M059J (cell line): ENCODE measurements at places on chromosomes 2 and 18. TPM values are rescaled to one million over a fixed set of nuclear protein-coding genes. Genes with fewer than 3 reads are reported as not detected.

The BAZ2B gene
- total RNA-seq: 20.9 and 24.0 TPM in 2 replicates

The INHBB gene
- 0.94 and 0.96 TPM in 2 replicates for total RNA-seq

The ALK gene
- total RNA-seq: 0.37 TPM in 1 of 2 replicates, not detected in the other

The IL36B gene
- not detected in 2 replicates for total RNA-seq

The RNU2-63P gene
- not detected in 2 replicates for total RNA-seq

The TDRD15 gene
- not detected in 2 replicates for total RNA-seq

The TIA1 gene
- 52.4 and 64.5 TPM in 2 replicates for total RNA-seq

The ACYP2 gene
- total RNA-seq: 21.6 and 24.6 TPM in 2 replicates

The GALNT5 gene
- total RNA-seq: 28.8 and 36.1 TPM in 2 replicates

The SELENOI gene
- total RNA-seq: 11.6 and 19.8 TPM in 2 replicates

The MYO1B gene
- 23.5 and 26.2 TPM in 2 replicates for total RNA-seq

The SEPTIN10 gene
- total RNA-seq: 47.0 and 74.5 TPM in 2 replicates

The CHST9 gene
- not detected in 2 replicates for total RNA-seq

The IL37 gene
- 0.30 TPM in 1 of 2 replicates, not detected in the other for total RNA-seq

The RBKS gene
- total RNA-seq: 3.2 and 4.9 TPM in 2 replicates

The PRKAG3 gene
- not detected in 2 replicates for total RNA-seq

The SLC9A2 gene
- 0.05 TPM in 1 of 2 replicates, not detected in the other for total RNA-seq

GRCh38 chr18:46387441-46388131 lies 269.4 kb downstream of the LOXHD1 start:
- DNase-seq: peak; percentile 41

DNA sequence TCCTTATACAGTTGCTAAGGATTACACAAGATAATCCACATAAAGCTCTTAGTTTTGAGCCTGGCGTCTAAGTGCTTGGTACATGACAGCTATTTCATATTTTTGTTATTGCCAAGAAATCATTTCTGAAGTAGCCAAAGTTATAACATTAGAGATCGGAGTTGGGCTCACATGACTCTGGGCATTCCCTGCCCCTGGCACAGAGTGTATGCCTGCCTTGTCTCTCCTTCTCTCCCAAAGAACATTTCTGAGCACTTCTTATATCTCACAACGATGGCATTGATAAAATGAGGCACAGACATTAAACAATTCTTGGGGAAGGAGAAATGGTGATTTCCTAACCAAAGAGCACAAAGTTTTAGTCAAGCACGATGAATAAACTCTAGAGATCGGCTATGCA lies 87.7 kb upstream of the DDX18 start:
- no peak for DNase-seq

GRCh38 chr2:74421221-74421870 lies at the start of the genes C2orf81 and WDR54:
TSS of gene C2orf81 (minus strand) at chr2:74421619. CDS start at chr2:74421560, 59 bp downstream.
TSS of gene WDR54 (plus strand) at chr2:74421730. CDS start at chr2:74422154, 424 bp downstream.
- DNase-seq: peak; percentile 90

GRCh38 chr18:46061387-46061786 lies 10.7 kb downstream of the PSTPIP2 start:
- DNase-seq: no peak

- DNase-seq: no peak
Observed at GRCh38 chr18:21513292-21513691, 87.2 kb downstream of the ESCO1 start.

- peak; percentile 24 for DNase-seq
Observed at GRCh38 chr18:61842146-61842545, 50.7 kb downstream of the RNF152 start.

GRCh38 chr18:31498574-31499524 lies 872 bp downstream of the DSG2 start:
- no peak for DNase-seq

DNA sequence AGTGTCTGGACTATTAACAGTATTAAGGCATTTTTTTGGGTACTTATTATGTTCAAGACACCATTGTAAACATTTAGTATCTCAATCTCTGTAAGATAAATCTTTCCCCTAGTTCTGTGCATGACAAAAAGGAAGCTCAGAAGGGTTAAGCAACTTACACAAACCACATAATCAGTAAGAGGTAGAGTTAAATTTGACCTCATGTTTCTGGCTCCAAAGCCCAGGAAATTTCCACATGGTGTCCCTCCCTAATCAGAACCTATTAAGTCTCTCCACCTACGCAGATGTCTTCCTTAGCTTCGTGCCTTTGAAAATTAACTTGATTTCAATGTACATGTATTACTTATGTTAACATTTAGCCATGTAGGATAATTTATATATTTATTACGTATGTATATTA lies 2.0 kb downstream of the MFSD6 start:
- no peak for DNase-seq

GRCh38 chr2:96961210-96961950 lies 25.0 kb downstream of the FAM178B start:
- no peak for DNase-seq

GRCh38 chr2:20198001-20198400 lies 26.9 kb downstream of the SDC1 start:
- DNase-seq: no peak

DNA sequence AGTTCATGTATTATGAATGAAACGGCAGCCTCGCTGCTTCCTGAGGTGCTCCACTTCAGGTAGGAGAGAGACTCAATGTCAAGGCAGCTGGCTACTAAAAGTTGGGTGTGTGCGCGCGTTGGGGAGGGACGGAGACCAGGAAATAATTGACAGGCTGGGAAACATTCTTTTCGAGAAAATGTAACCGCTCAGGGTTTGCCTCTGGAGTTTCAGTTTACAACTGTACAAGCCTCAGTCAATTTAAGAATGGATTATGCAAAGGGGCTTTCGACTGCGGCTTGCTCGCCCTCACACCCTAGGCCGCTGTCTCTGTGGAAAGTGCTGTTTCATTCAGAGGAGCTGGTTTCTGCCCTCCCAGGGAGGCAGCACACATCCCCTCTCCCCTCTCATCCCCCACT lies 4.4 kb upstream of the SPRED2 start:
- DNase-seq: no peak

DNA sequence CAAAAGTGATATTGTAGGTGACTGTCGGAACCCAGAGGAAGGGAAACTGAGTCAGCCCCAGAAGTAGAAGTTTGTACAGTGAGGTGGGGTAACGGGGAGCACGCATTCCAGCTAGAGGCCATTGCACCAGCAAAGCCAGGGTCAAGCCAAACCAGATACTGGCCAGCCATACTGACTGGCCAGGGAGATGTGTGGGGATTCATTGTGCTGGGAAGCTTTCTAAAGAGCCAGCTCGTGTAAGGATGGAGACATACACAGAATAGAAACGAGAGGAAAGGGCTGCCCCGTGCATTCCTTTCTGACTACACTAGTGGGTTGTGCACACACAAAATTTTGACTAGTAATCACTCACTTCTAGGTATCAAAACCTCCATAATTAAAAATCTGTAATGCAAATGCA lies 175.3 kb upstream of the PID1 start:
- no peak for DNase-seq

DNA sequence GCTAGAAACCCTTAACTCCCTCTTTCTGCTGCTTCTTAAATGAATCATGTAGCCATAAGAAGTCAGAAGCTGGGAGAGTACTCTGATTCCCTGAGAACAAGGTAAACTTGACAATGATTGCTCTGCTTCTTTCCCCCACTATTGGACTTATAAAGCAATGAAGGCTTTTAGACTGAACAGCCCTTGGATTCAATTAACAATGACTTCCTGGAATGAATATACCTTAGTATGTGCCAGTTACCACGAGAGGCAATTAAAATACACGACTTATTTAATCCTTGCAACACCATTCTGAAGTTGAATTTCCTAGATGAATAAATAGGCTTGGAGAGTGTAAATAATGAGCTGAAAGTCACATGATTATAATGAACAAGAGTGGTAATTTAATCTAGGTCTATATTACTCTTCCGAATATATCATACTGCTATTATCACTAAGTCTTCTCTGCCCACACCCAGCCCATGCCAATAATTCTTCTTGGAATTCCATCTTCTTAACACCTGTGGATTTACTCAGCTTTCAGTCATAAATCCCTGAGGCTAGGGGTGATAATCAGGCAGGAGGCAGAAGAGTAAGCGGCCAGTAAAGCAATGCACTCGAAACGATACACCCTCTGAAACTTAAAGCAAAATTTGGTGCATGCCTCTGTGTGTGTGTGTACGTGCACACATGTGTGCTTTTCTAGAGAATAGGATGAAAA lies 170.2 kb downstream of the ATAD2B start:
- DNase-seq: no peak

DNA sequence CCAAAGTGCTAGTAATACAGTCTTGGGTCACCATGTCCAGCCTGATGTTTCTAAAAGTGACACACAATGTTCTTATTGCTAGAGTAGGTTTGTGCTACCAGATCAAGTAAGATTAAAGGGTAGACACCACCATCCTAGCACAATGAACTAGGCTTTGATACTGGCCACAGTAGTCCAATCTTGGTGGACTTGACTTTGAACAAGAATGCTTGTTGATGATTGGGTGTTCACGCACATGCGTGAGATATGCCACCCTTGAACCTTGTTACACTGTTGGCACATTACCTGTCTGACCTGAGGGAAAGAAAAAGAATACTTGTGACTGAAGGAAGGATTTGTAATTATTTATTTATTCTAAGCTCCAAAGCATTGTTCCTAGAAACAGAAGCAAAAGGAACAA lies 72.1 kb upstream of the EMILIN2 start:
- DNase-seq: no peak

DNA sequence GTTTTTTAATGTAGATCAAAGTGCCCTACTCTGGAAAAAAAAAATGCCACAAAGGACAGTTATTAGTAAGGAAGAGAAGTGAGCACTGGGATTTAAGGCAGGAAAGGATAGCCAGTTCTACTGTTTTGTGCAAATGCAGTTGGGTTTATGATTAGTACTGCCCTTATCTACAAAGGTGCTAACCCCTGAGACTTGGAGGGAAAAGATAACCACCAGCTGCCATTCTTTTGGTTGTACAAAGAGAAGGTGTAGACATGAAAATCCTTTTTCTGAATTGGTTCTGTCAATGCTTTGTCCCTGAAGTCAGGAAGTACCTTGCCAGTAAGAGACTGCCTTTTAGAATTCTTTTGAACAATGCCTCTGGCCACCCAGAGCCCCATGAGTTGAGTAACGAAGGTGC lies 11.3 kb downstream of the APLF start:
- DNase-seq: no peak

DNA sequence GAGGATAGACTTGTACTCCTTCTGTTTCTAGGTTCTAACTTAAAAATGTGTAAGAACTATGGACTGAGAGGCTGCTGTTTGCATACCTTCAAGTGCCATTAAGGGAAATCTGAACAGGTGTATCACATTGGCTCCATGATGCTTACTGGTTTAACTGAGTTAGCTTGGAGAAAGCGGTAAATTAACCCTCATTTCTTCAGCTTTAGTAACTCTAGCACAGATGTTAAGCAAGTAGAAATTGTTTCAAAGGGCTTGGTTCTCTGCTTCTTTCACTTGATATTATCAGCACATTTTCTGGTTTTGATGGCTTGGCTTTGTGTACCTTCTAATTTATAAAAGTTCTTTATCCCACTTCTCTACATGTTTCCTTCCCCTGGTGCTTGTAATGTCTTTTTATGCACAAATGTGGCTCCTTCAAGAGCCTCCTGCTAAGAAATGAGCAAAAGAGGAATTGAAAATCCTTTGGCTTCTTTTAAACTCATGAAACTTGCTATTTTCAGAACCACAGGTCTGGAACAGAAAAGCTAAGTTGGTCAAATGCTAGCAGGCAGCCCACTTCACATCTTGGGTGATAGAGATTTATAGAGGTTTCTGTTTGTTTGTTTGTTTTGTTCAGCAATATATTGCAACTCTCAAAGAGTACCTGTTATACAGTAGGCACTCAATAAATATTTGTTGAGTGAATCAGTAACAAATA lies 249.9 kb upstream of the THUMPD2 start:
- no peak for DNase-seq

DNA sequence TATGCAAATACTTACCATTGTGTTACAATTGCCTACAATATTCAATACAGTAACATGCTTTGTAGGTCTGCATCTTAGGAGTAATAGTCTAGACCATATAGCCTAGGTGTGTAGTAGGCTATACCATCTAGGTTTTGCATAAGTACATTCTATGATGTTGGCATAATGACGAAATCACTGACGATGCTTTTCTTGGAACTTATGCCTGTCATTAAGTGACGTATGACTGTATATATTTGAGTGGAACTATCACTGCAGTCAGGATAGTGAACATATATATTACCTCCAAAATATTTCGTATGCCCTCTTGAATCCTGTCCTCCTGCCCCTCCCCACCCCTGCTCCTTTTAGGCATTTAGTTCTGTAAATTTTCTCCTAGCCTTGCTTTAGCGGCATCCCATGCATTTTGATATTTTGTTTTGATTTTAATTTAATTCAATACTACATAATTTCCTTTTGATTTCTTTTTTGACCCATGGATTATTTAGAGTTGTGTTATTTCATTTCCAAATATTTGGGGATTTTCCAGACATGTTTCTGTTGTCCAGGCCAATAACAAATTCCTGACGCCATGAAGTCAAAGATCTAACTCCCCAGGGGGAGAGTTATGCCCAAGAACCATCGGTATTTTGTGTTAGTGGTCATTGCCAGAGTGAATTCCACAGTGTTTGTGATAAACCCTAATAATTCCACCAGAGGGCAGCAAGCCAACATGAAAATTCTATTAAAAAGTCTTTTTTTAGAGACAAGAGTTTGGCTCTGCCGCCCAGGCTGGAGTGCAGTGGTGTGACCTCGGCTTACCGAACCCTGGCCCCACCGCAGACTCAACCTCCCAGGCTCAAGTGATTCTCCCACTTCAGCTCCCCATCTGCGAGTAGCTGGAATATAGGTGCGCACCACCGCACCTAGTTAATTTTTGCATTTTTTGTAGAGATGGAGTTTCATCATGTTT lies 24.2 kb upstream of the CASP8 start:
- peak; percentile 77 for DNase-seq

GRCh38 chr2:150679456-150680120 lies 192.1 kb upstream of the RND3 start:
- DNase-seq: peak; percentile 80

GRCh38 chr2:91477731-91478672 lies 2786.5 kb downstream of the RPIA start:
- no peak for DNase-seq

DNA sequence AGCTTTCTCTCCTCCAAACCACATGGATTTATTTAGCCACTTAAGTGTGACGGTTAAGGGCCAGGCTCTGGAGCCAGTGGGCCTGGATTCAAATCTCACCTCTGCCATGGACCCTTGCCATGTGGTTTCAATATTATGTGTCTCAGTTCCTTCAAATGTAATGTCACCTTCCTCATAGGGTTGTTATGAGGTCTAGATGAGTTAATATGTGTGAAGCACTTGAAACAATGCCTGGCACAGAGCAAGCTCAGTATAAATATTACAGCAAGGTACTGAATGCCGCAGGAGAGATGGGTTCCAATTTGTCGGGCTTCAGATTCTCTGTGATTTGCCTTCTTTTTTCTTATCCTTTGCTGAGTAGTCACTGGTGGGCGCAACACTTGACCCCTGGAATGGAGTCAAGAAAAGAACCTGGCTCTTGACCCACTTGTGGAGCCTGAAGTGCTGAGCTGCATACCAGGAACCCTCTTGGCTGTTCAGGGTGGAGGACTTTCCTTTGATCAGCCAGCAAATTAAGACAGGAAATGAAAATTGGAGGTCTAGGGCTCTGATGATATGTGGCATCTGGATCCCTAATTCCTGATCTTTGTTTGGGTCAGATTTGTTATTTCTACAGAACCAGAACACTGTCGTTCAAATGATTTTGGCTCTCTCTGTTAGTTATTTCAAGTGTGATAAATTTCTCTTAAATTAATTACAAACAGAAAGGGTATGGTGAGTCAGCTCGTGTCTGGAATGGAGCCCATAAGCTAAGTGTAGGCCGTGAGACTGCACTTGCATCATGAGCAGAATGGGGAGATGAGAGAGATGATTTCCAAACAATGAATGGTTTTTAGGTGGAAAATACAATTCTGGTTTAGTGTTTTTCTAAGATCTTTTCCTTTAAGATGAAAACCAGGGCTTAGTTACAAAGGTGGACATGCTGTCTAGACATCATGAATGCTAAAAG lies 293.0 kb downstream of the KCNS3 start:
- peak; percentile 63 for DNase-seq
